Midbrain (tissue), 1 donor: ENCODE measurements at places on chromosomes 16 and 17.

- no peak for DNase-seq
Measured at GRCh38 chr16:86948046-86948445, 369.1 kb downstream of the C16orf95 start.

GRCh38 chr17:55163408-55163807, 101.4 kb upstream of the HLF start:
- DNase-seq: no peak

DNA sequence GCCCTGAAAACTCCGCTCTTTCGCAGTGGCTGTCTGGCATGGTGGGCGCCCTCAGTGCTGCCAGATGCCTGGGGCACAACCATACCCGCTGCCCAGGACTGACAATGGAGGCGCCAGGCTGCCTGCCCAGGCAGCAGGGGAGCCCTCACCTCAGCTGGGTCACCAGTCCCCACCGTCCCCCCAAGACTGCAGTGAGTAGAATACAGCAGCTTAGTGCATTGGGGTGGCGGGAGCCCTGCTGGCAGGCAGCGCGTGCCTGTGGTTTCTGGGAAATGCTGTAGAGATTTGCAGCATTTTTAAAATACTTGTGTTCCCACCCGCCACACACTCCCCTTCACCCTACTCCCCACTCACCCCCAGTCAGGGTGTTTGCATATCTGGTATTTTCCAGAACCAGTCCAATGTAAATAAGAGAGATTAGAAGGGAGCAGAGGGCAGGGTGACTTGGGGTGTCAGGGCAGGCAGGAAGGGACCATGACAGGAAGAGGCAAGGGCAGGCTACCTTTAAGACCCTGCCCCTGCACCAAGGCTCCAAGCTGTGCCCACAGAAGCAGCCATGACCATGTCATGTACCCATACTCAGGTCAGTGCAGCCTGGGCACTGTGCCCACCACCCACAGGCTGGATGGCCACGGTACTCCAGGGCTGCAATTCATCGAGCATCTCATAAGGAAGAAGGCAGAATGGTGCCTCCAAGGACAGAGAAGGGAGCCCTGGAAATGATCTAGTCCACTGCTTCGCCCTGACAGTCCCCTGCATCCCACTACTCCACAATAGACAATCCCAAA, 21.5 kb downstream of the MYO18A start:
- peak; percentile 64 for DNase-seq

GRCh38 chr16:22055881-22056280, 36.5 kb upstream of the VWA3A start:
- DNase-seq: no peak

DNA sequence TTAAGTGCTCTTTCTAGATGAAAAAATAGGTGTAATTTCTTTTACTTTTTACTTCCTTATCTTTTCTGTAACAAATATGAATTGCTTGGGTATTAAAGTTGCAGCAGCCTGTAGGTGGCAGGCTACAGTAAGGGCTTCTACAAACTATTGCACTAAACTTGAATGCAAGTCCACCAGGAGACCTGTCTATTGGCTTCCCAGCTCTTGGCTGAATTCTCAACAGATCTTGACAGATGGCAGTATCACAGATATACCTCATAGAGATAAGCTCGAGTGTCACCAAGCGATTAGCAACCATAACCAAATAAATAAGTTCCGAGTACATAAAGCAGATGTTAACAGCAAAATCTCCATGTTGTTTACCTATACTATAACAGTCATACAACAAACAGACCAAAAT, 5.9 kb downstream of the BBS2 start:
- peak; percentile 60 for DNase-seq

- DNase-seq: no peak
Measured at GRCh38 chr16:56257239-56257638, 66.0 kb downstream of the GNAO1 start.

GRCh38 chr17:76884995-76885893, 17.0 kb downstream of the MGAT5B start:
- DNase-seq: no peak

DNA sequence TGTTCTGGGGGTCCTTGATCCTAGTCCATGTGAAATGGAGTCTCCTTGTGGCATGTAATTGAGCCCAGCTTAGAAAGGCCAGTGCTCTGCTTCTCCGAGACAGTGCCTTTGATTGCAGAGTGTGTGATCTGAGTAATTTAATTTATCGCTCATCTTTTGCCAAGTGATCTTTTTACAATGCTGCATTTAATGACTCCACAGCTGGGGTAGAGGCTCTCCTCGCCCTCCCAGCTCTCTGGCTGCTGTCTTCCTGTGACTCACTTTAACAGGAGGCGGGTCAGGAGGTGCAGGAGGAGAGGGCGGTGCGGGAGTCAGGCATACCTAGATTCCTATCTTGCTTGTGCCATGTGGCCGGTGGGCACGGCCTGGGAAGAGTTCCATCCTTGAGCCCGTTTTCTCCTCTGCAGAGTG, 113.4 kb upstream of the FOXF1 start:
- no peak for DNase-seq

DNA sequence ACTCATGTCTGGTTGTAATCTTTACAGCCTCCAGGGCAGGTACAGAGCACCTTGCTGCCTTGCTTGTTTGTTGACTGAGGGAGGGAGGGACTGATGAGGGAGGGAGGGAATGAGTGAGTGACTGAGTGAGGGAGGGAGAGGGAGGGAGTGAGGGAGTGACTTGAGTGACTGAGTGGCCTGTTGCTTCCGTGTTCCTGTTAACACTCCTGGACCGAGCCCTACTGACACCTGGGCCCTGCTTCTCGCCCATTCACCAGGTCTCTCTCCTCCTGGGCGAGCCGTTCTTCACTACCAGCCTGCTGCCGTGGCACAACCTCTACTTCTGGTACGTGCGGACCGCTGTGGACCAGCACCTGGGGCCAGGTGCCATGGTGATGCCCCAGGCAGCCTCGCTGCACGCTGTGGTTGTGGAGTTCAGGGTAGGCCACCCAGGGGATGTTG, 41.2 kb downstream of the PRMT7 start:
- DNase-seq: no peak

GRCh38 chr16:24748242-24748641, 18.8 kb downstream of the TNRC6A start:
- DNase-seq: peak; percentile 47

GRCh38 chr17:29594519-29595090, 1.7 kb downstream of the ANKRD13B start:
- DNase-seq: no peak

GRCh38 chr16:73020409-73020884, 27.5 kb downstream of the ZFHX3 start:
- peak; percentile 56 for DNase-seq

DNA sequence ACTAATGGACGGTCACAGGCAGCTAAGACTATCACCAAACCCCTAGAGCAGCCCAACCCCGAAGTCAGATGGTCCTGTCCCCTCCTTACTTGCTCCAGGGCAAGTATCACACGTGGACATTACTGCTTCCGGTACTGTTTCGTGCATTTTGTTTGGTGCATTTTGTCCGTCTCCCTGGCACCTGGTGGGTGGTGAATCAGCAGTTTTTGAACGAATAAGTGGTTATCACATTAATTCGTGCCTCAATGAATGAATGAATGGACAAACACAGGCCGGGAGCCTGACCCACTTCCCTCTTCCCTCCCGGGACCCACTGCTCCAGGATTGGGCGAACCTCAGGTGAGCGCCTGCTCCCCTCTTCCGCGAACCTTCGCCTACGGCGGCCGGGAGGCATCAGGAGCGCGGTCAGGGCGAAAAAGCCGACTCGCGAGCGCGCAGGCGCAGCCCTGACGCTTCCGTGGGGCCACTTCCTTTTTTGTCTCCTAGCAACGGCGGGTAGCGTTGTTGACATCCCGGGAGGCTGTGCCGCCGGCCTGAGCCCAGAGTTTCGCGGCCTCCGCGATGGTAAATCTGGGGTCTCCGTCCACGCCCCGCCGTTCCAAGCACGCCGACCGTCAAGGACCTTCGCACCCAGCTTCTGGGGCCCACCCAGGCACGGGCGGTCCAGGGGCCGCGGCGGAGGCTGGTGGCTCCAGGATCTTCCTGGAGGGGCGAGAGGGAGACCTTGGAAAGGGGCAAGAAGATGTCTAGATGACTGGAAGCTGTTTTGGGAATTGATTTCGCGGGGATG, at the start of gene DYNLRB2:
DYNLRB2 (plus strand) TSS at position 478 of the 790 bp plus-strand sequence; CDS start at position 562, 84 bp downstream.
- DNase-seq: peak; percentile 92

DNA sequence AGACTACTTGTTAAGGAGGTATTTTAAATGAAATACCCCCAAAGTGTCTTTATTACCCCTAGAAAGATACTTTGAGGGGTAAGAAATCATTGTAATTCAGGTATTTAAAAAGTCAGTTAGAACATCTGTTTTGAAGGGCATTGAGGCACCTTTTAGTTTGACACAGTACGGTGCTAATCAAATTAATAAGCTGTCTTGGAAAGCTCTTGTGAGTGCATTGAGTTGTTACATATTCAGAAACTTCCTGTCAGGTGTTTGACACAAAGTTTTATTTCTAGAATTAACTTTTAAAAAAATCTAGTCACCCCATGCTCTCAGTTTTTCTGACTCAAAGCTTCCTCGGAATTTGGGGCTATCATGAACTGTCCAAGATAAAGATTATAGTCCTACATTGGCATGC, 4.6 kb downstream of the RBBP6 start:
- DNase-seq: no peak

DNA sequence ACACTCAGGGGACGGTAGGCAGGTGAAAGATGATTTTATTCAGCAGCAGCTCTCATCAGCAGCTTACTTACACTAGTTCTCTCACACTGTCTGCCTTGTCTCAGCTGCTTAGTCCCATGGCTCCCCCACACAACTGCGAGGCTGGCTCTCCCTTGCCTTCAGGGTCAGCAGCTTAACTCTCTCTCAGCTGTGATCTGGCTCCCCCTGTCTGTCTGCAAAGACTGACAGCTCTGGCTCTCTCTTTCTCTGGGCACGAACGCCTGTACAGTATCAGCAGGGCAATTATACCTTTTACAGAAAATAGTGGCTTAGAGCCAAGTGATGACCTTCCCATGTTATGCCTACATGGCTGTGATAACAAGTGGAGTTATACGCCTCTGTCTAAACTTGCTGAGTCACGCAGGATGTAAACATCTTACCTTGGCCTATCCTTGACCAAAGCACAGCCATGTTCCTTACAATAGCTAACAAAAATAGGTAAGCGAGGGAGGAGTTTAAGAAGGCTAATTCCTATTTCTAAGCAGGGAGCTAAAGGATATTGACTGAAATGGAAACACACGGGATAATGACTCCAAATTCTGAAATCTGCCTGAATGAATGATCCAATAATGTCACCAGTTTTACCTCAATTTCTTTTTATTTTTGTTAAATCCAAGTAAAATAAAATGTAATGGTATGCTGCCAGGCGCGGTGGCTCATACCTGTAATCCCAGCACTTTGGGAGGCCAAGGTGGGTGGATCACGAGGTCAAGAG, 1.1 kb upstream of the NDUFAB1 start:
- no peak for DNase-seq

DNA sequence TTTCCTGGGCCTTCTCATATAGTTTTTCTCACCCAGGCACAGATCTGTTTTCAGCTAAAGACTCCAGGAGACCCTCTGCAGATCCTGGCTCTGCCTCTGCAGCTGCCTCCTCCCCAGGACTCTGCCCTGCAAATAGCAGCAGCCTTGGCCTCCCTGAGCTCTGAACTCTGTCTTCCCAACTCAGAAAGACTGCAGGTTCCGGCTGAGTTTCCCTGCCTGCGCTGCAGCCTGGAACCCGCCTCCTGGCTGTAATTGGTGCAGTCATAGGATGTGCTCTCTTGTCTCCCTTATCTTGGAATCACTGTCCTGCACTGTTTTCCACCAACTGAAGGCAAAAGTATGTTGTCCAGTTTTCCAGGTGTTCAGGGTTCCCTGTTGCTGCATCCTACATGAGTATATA, 14.3 kb upstream of the DNASE1 start:
- no peak for DNase-seq

GRCh38 chr16:11586856-11587642, at the start of gene LITAF:
TSS of gene LITAF (minus strand) at chr16:11586919. CDS start at chr16:11556730, 30,189 bp downstream.
- peak; percentile 44 for DNase-seq

GRCh38 chr17:39782481-39782880, 44.7 kb downstream of the GRB7 start:
- DNase-seq: no peak

- DNase-seq: no peak
Measured at GRCh38 chr17:50767030-50767429, 288 bp downstream of the ANKRD40CL start.

DNA sequence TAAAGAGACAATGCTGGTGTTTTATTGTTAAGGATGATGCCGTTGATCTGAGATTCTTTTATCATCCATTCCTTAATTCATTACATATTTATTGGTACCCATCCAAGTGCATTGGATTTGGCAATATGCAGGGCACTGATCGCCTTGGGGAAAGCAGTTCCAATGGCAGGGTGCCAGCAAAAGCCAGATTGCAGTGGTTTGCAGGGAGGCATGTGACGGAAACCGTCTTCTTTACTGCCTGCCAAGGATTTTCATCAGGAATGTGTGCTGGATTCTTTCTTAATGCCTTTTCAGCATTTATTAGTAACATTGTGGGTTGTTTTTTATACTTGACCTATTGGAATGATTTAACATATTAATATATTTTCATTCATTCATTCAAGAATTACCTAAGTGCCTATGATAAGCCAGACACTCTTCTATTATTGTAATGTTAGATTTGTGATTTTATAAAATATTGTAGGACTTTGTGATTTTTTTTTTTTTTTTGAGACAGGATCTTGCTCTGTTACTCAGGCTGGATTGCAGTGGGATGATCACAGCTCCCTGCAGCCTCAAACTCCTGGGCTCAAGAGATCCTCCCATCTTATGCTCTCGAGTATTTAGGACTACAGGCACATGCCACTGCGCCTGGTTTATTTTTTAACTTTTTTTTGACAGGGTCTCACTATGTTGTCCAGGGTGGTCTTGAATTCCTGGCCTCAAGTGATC, 93.4 kb upstream of the TNRC6A start:
- DNase-seq: peak; percentile 32

DNA sequence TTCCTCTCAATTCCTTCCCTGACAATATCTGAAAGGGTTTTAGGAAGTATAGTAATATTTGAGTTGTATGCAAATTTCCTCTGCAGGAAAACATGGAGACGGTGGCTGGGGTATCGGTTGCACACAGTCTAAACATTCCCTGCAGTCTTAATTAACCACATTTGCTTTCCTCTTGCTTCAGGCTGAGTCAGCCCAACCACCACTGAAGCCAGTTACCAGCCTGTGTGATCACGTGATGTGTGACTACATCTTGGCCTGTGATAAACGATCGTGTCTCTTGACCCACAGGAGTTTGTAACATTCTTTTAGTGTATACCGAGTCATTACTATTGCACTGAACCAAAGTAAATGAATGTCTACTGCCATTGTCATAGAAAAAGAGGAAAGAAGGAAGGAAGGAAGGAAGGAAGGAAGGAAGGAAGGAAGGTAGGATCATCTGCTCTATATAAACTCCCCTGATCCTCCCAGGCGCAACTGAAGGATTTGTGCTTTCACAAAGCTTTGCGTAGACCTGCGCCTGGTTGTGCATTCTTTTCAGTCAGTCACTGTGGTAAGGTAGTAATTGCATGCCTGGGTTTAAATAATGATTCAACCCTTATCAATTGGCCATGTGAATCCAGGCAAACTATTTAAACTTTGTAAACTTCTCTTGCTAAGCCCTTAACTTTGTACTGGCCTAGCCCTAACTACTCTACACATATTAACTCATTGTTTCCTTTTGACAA, 280.6 kb upstream of the SALL1 start:
- DNase-seq: peak; percentile 46

GRCh38 chr16:85267414-85267945, 155.2 kb upstream of the CIBAR2 start:
- no peak for DNase-seq

GRCh38 chr16:3494386-3494973, 809 bp downstream of the C16orf90 start:
- DNase-seq: no peak

- no peak for DNase-seq
Measured at GRCh38 chr16:56019274-56019673, 144.1 kb upstream of the CES5A start.
